ENCODE measurements at places on chromosomes 11 and 22. TPM values are rescaled to one million over a fixed set of nuclear protein-coding genes. Genes with fewer than 3 reads are reported as not detected.

- no peak for DNase-seq
- H3K36me3 ChIP-seq = no peaks in the 10 kb centered on the region
- no peak overlapping the region for H3K4me3 ChIP-seq
- H3K27ac ChIP-seq = no peak overlapping the region
Observed at GRCh38 chr22:17576470-17576869, 13.2 kb downstream of the SLC25A18 start.

DNA sequence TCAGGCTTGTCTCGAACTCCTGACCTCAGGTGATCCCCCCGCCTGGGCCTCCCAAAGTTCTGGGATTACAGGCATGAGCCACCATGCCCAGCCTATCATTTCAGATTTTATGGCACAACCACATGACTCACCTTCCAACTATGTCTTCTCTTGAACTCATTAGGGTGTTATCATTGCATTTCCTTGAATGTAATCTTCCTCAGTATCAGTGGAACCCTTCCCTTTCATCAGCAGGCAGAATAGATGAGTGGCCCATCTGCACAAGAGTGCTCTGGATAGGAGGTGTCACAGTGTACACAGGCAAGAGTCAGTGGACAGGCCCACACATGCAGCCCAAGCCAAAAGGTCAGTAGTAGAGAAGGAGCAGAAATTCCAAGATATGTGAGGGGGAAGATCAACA, 29.1 kb upstream of the AQP11 start:
- H3K27me3 ChIP-seq = no peaks in the 10 kb centered on the region
- H3K4me1 ChIP-seq = no peaks in the 10 kb centered on the region

DNA sequence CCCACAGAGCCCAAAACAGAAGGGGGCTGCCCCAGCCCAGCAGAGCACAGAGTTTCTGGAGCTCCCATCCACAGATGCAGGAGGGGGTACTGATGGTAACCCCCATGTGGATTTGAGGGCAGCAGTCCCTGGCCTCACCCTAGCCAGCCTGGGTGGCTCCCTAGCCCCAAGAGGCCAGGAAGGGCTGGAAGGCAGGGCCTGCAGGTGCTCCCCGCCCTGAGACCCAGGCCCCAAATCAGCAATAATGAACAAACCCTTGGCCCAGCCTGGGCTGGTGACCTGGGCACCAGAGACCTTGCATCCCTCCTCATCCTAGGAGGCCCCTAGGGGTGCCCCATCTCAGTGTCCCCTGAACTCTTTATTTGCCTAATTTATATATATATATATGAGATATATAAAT, 61.6 kb downstream of the MORC2 start:
- no peaks in the 10 kb centered on the region for H3K27me3 ChIP-seq
- no peak overlapping the region for H3K27ac ChIP-seq
- no peak for DNase-seq
- no peak overlapping the region for H3K4me3 ChIP-seq

GRCh38 chr11:101863361-101863760, 51.4 kb upstream of the CEP126 start:
- no peaks in the 10 kb centered on the region for H3K4me1 ChIP-seq
- no peak for DNase-seq
- H3K27ac ChIP-seq = no peak overlapping the region
- no peaks in the 10 kb centered on the region for H3K27me3 ChIP-seq

DNA sequence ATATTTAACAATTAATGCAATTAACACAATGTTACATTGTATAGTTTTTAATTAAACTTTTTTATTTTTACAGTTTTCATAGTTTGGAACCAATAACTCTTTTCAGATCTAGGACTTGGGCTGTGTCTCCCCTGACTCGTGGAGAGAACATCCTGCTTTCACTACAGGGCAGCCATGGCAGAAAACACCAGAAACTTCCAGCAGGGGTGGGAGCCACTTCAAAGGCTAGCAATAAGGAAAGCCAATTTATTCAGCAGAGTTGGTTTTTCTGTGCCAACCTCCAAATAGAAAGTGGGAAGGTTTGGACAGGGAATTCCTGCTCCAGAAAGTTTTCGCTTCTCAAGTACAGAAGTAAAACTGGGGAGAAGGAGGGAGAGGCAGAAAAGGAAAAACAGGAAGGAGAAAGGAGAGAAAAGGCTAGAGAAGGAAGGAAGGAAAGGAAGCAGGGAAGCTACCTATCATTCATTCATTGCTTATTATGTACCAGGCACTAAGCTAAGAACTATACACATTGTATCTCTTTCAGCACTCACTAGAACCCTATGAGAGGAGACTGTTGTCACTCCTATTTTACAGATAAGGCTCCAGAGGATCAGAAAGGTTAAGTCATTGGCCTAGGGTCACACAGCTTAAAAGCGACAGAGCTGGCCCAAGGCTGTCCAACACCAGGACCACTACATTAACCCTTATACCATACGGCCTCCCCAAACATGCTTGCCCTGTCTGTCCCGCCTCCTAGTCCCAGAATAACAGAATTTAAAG, 54.8 kb upstream of the CREB3L1 start:
- no peak overlapping the region for H3K4me3 ChIP-seq
- DNase-seq = no peak
- H3K36me3 ChIP-seq = no peaks in the 10 kb centered on the region
- H3K27ac ChIP-seq = no peak overlapping the region
- H3K27me3 ChIP-seq = no peaks in the 10 kb centered on the region

FOLR1 gene
- 3.0 TPM for total RNA-seq

All from body of pancreas (tissue), 4 donors.